ENCODE measurements at places on chromosomes 5 and 9. TPM values are rescaled to one million over a fixed set of nuclear protein-coding genes. Genes with fewer than 3 reads are reported as not detected.

GRCh38 chr5:14339468-14339867 lies 196.3 kb downstream of the TRIO start:
- no peak for DNase-seq

GRCh38 chr9:128149001-128149701 lies at the start of gene LCN2:
Gene LCN2 (plus strand): TSS chr9:128149453. CDS start chr9:128149526, 73 bp downstream.
- DNase-seq = no peak

- no peak for DNase-seq
These were observed 26.3 kb upstream of the TENT4A start for GRCh38 chr5:6686915-6687409.

DNA sequence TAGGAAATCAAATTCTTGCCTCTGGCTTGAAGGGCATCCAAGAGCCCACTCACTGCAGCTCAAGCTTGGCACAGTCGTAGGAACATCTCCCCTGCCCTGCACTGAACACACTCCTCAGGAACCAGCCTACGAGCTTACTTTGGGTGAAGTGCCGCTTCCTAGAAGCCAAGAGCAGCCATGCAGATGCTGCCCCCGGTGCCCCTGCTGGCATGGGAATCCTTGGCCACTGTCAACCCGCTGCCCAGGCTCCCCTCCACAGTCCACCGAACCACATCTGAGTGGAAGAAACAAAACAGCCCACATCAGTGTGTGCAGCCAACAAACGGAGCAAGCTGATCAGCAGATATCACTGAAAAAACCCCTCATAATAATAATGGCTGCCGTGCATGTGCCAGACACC lies 89.8 kb downstream of the TMEM215 start:
- no peak for DNase-seq

GRCh38 chr9:108282872-108283271 lies 572.9 kb downstream of the ACTL7B start:
- DNase-seq = no peak

GRCh38 chr5:111229221-111229835 lies 5.1 kb downstream of the CAMK4 start:
- no peak for DNase-seq

GRCh38 chr5:57513785-57514184 lies 31.2 kb upstream of the ACTBL2 start:
- DNase-seq = no peak

GRCh38 chr9:105355781-105356180 lies 92.1 kb upstream of the FSD1L start:
- no peak for DNase-seq

Gene PCDHB14
- polyA plus RNA-seq = 0.20 TPM

Gene PRDM9
- polyA plus RNA-seq = not detected

Gene SPATA31C1
- not detected for polyA plus RNA-seq

Gene NRG2
- 0.42 TPM for polyA plus RNA-seq

Gene MPDZ
- polyA plus RNA-seq = 13.8 TPM

Gene YTHDC2
- polyA plus RNA-seq = 6.5 TPM

Measured in psoas muscle (tissue), 8 donors.